NCI-H1436 treated with DMSO at 0.1 percent for 48 hours (cell line): ENCODE measurements at places on chromosomes 7 and 10.

- DNase-seq, result no peak
Measured at GRCh38 chr7:105461518-105461917, 60.6 kb downstream of the PUS7 start.

GRCh38 chr7:30553141-30553540 is 41.5 kb upstream of the GARS1 start:
- no peak for DNase-seq

GRCh38 chr7:158863611-158864506 is 7.5 kb downstream of the DYNC2I1 start:
- no peak for DNase-seq

DNA sequence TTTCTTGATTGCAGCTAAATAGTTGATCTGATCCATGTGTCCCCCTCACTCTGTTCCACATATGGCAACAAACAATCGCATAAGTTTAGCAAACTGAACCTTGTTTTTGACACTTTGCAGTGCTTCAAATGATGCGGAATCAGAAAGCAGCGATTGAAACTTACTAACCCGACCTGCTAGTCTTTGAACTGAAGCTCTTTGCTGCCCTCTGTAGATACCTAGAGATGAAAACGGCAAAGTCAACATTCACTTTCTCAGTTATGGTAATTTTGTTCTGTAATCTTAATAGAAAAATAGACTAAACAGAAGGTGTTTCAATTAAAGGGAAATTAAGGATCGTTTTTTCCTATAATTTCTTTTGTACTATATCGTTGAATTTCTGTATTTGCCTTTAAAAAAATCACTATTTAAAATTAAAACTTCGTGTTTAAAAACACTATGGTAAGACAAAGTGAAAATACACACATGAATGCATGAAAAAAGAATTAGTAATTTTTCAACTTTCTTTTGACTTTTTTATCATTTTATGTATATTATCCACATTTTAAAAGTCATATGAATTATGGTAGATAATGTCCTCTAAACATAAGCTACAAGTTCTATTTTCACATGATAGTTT is 276.5 kb downstream of the MAGI2 start:
- no peak for DNase-seq

GRCh38 chr10:122141821-122142640 is 129.1 kb upstream of the BTBD16 start:
- DNase-seq, result no peak

- no peak for DNase-seq
Measured at GRCh38 chr7:148858489-148858888, 25.6 kb downstream of the EZH2 start.

DNA sequence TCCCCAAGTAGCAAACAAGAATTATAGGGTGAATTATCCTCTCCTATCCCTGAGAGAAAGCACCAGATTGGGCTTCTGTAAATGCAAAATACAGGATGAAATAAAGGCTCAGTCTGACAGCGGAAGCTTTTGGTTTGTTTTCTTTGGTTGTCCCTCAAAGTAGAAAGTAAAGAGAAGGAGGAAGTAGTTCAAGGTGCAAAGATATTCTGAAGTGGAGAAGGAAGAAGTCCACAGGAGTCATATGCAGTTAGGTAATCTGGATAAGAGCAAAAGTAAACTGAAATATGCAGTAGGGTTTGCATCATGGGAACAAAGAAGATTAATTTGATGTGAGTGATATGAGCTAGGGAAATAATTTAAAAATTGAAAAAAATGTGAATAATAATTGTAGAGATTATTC is 1071.9 kb downstream of the CNTNAP2 start:
- no peak for DNase-seq

- DNase-seq, result no peak
Measured at GRCh38 chr10:50347394-50347802, 96.1 kb upstream of the ASAH2 start.

DNA sequence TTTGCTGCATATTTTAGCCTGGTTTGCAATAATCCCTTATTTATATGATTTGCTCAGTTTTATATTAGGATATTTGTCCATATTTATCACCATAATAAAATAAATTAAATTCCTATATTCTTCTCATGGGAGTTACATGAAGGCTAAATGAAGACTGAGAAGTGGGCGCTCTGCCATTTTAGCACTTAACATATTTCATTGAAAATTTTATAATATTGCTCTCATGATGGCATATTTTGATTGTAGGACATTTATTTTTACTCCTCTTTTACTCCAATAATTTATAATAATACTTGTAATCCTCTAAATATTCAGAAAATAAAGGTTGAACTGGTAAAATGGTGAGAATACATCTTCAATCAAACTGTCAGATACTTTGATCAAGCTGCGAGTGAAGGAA is 99.8 kb upstream of the SEMA3A start:
- no peak for DNase-seq

- no peak for DNase-seq
Measured at GRCh38 chr7:24521917-24522623, 51.2 kb upstream of the PALS2 start.

DNA sequence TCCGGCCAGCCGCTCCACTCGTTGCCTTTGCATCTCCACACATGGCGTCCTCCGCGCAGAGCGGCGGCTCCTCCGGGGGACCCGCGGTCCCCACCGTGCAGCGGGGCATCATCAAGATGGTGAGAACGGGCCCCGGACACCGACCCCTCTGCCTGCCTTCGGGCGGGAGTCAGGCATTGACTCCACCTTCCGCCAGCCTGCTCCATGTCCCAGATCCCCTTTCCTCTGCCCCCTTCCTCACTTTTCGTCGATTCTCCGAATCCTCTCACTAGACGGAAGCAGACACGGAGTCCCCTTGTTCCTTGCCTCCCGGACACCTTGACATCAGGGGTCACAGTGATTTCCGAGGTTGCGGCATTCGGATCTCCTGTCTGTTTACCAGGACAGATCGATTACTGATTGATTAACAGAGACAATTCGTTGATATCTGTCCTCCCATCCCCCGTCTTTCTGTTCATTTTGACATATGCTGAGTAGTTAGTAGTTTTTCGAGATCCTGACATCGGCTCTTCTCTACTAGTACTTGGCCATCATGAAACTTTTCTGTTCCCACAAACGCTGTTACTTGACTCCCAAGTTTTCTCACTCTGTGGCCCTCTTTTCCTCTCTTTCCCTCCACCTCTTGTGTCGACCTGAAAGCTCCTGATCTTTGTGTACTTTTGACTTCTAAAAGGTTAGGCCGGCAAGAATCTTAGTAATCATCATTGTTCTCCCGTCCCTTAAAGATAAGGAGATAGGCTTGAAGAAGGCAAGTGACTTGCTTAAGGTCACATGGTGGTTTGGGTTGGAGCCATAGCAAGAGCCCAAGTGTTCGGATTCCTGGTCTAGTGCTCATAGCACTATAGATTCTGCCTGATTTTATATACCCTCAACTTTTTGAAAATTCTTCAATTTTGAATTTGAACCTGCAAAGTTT is 597 bp downstream of the SND1 start:
- DNase-seq, result no peak

DNA sequence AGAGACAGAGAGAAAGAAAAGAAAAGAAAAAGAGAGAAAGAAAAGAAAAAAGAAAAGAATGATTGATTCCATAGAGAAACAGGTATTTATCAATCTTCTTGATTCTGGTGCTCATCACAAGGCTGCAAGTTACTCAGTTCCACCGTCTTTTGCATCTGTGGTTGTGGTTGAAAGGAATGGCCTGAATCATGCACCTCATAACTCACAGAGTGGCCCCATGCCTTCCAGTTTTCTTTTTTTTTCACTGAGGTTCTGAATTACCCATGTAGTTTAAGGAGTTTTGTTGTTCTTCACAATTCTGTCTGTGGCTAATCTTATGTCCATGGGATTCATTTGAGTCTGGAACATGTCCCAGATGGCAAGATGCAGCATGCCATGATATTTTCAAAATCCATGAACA is 156.0 kb downstream of the ZNF33B start:
- DNase-seq, result no peak

- no peak for DNase-seq
Measured at GRCh38 chr7:128189231-128189930, 51.7 kb upstream of the LEP start.

- no peak for DNase-seq
Measured at GRCh38 chr10:22683140-22683389, 31.3 kb downstream of the PIP4K2A start.

GRCh38 chr7:123271856-123272255 is 72.1 kb upstream of the SLC13A1 start:
- no peak for DNase-seq
